ENCODE measurements at places on chromosomes 1 and 21.

GRCh38 chr1:92679980-92680379 lies 104.9 kb downstream of the EVI5 start:
- H3K4me1 ChIP-seq, result no peaks in the 10 kb centered on the region
- DNase-seq, result no peak
- peaks cover 58% of the 10 kb centered on the region for H3K36me3 ChIP-seq
- no peaks in the 10 kb centered on the region for H3K27me3 ChIP-seq
- no peak overlapping the region for H3K27ac ChIP-seq
- no peak overlapping the region for H3K4me3 ChIP-seq

DNA sequence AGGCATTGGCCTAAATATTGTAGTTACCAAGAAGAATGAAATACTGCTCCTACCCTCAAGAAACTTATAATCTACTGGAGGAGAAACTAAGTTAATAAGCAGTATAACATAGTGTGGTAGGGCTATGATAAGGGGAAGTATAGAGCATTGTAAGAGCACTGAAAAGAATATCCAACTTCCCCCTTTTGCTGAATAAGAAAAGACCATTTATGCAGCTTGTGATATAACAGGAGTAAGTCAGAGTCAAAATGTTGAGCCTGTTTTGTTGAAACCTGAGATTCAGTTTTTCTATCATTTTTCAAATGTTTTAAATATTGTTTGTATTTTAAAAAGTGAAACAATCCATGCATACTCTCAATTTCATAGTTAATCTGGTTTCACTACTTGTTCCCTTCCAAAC lies 48.3 kb upstream of the FCRL4 start:
- DNase-seq, result no peak
- H3K36me3 ChIP-seq, result no peaks in the 10 kb centered on the region
- H3K4me1 ChIP-seq, result no peaks in the 10 kb centered on the region
- H3K27me3 ChIP-seq, result no peaks in the 10 kb centered on the region
- H3K27ac ChIP-seq, result no peak overlapping the region
- no peak overlapping the region for H3K4me3 ChIP-seq

DNA sequence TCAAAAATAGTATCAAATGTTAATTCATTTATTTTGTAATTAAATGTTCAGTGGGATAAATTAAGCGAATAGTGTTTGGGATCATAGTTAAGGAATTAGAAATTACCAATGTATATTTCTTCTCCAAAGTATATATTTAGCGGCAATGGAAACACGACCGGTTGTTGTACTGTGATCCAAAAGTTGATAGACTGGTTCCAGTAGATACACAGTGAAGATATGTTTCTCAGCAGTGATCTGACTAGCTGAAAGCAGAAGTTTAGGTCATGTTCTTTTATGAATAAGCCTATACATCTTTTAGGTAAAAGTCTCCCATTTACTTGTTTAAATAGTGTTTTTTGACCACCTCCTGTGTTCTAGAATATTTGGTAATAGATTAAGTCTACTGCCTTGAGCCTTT lies 8.8 kb downstream of the USP16 start:
- no peak overlapping the region for H3K27ac ChIP-seq
- H3K4me1 ChIP-seq, result no peaks in the 10 kb centered on the region
- no peak overlapping the region for H3K4me3 ChIP-seq
- H3K36me3 ChIP-seq, result peaks cover 100% of the 10 kb centered on the region

GRCh38 chr1:33649759-33650158 lies 177.3 kb downstream of the ZSCAN20 start:
- no peak overlapping the region for H3K4me3 ChIP-seq
- no peaks in the 10 kb centered on the region for H3K27me3 ChIP-seq
- H3K36me3 ChIP-seq, result no peaks in the 10 kb centered on the region
- no peaks in the 10 kb centered on the region for H3K4me1 ChIP-seq

GRCh38 chr1:10968411-10968826 lies 44.0 kb upstream of the TARDBP start:
- H3K4me1 ChIP-seq, result peaks cover 4% of the 10 kb centered on the region
- no peaks in the 10 kb centered on the region for H3K27me3 ChIP-seq
- H3K27ac ChIP-seq, result no peak overlapping the region
- H3K4me3 ChIP-seq, result peak overlapping the region; percentile 32

DNA sequence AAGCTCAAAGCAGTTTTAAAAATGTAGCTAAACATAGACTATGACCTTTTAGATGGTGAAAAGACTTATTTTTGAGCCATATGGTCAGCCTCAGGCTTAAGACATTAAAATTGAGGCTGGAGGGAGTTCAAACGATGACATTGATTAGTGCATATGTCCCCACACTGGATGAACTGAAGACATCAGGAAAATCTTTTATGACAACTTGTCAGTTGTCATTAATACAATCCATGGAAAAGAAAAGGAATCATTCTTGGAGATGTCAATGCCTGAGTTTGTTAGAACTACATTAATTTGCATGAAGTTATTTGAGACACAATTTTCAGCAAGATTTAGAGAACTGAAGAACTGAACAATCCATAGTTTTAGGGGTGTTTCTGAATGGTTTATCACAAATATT lies 349.9 kb downstream of the COL11A1 start:
- DNase-seq, result no peak
- H3K27me3 ChIP-seq, result no peaks in the 10 kb centered on the region
- no peak overlapping the region for H3K4me3 ChIP-seq
- H3K27ac ChIP-seq, result no peak overlapping the region
- no peaks in the 10 kb centered on the region for H3K36me3 ChIP-seq

DNA sequence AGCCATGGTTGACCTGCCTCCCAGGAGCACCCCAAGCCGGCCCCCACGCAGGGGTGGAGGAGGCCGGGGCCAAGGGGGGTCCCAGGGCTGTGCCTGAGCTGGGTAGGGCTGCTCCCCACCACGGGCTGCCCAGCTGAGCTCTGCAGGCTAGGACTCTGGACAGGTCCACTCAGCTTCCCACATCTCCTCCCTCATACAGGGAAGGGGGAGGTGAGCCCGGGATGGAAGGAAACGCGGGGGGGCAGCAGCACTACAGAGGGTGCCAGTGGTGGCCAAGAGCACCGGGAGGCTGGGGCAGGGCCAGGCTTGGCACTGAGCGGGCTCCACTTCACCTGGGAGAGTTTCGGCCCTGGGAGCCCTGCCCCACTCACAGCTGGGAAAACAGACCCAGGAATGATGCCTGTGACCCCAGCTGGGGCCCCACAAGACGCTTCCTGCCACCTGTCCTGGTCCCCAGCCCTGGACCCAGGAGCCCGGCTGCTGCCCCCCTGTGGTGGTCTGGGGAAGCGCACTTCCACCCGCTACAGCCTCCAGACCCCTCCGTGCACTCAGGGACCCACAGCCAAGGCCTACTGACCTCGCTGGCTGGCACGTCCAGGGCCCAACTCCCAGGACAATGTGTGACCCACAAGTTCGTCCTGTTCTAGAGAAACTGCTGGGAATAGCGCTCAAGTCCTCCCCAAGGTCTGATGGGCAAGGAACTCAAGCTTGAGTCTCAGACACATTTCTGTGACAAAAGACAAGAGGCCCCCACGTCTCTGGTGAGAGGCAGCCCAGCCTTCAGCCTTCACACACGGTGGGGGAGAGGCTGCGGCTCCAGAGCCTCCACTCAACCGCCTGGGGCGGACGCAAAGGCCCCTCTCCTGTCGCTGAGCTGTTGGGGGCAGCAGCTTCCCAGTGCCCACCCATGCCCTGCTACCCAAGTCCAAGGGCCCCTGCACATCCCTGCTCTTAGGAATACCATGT lies 3.0 kb downstream of the AURKAIP1 start:
- H3K4me1 ChIP-seq, result peaks cover 15% of the 10 kb centered on the region
- H3K36me3 ChIP-seq, result peaks cover 7% of the 10 kb centered on the region
- DNase-seq, result peak; percentile 69
- H3K4me3 ChIP-seq, result no peak overlapping the region

GRCh38 chr21:35349376-35350080 lies 300.4 kb upstream of the RUNX1 start:
- H3K27ac ChIP-seq, result no peak overlapping the region
- no peak overlapping the region for H3K4me3 ChIP-seq
- no peaks in the 10 kb centered on the region for H3K27me3 ChIP-seq
- H3K36me3 ChIP-seq, result no peaks in the 10 kb centered on the region
- DNase-seq, result no peak

DNA sequence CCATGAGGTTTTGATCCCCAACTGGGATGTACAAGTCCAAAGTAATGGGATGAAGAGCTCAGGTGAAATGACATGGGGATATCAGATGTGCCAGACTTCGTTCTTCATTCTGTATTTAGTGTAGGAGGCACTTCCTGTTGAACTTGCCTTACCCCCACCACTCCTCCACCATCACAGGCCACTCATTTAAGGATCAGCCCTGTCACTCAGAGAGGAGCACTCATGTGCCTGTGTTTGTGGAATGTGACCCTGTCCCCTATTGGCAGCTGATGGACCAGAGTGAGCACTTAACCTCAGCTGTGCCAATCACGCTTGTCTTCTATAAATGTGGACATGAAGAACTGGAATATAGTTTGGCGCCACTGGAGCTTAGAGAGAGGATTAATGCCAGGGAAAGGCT lies 91.4 kb upstream of the CTTNBP2NL start:
- no peak overlapping the region for H3K4me3 ChIP-seq
- no peak overlapping the region for H3K27ac ChIP-seq
- H3K4me1 ChIP-seq, result no peaks in the 10 kb centered on the region
- H3K36me3 ChIP-seq, result no peaks in the 10 kb centered on the region
- no peaks in the 10 kb centered on the region for H3K27me3 ChIP-seq

GRCh38 chr1:99546432-99547416 lies 99.2 kb upstream of the PALMD start:
- no peaks in the 10 kb centered on the region for H3K36me3 ChIP-seq
- no peak overlapping the region for H3K4me3 ChIP-seq
- H3K27me3 ChIP-seq, result no peaks in the 10 kb centered on the region

GRCh38 chr1:55473661-55474060 lies 258.5 kb upstream of the USP24 start:
- no peaks in the 10 kb centered on the region for H3K27me3 ChIP-seq
- no peak overlapping the region for H3K27ac ChIP-seq
- no peaks in the 10 kb centered on the region for H3K4me1 ChIP-seq

- no peaks in the 10 kb centered on the region for H3K36me3 ChIP-seq
- no peaks in the 10 kb centered on the region for H3K4me1 ChIP-seq
- H3K4me3 ChIP-seq, result no peak overlapping the region
- DNase-seq, result no peak
- H3K27me3 ChIP-seq, result peaks cover 9% of the 10 kb centered on the region
These were observed 12.4 kb upstream of the TCHH start for GRCh38 chr1:152127673-152128072.

DNA sequence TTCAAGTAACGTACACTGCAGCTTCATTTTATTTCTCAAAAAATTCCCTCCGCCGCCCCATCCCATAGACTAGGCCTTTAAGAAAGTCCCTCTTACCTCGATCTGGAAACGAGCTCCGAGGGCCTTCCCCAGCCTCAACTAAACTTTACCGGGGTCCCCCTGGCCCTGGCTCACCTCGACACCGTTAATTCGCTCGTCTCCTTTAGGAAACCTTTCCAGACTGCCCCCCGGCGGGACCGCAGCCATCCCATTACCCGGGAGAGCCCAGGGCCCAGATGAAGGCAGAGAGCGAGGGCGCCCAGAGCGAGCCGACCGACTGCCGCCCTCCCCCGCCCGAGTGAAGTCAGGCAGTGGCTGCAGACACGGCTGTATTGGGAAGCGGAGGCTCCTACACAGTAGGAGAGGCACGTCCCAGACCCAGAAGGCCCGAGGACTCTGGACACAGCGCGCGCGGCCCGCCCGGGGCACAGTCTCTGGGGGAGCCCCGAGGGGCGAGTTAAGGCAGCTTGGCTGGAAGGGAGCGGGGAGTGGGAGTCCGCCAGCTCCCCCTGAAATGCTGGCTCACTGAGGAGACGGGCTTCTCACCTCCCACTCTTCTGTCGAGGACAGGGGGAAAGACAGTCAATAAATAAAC lies 14.6 kb downstream of the SEMA6C start:
- H3K27ac ChIP-seq, result no peak overlapping the region
- H3K4me1 ChIP-seq, result no peaks in the 10 kb centered on the region
- no peaks in the 10 kb centered on the region for H3K27me3 ChIP-seq

GRCh38 chr1:68230484-68230802 lies 1.9 kb downstream of the WLS start:
- H3K27me3 ChIP-seq, result peaks cover 13% of the 10 kb centered on the region
- peak overlapping the region; percentile 80 for H3K4me3 ChIP-seq
- no peaks in the 10 kb centered on the region for H3K36me3 ChIP-seq
- DNase-seq, result no peak
- peaks cover 12% of the 10 kb centered on the region for H3K4me1 ChIP-seq
- peak overlapping the region; percentile 87 for H3K27ac ChIP-seq

- no peaks in the 10 kb centered on the region for H3K4me1 ChIP-seq
- H3K27me3 ChIP-seq, result no peaks in the 10 kb centered on the region
- no peak for DNase-seq
- no peaks in the 10 kb centered on the region for H3K36me3 ChIP-seq
- no peak overlapping the region for H3K4me3 ChIP-seq
These were observed 481.3 kb downstream of the CAMTA1 start for GRCh38 chr1:7266561-7266960.

DNA sequence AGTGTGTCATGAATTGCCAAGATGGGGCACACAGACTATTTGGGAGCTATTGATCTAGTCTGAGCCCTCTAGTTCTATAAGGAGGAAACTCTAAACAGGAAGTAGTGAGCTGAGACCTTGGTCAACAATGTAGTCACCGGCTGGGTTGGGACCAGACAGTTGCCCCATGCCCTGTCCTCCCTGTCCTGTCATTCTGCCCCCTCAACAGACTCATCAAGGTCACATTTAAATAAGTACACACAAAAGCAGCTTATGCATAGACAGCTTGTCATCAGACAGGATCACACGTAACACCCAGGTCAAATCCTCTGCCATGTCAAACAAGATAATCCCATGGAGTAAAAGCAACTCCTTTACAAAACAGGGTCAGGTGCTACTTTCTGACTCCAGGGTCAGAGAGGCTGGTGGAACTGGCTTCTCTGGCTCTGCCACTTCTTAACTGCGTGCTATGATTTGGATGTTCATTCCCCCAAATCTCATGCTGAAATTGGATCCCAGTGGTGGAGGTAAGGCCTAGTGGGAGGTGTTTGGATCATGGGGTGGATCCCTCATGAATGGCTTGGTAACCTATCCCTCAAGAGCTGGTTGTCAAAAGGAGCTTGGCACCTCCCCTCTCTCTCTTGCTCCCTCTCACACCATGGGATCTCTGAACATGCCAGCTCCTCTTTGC lies 128.9 kb downstream of the HIVEP3 start:
- H3K27ac ChIP-seq, result no peak overlapping the region
- no peaks in the 10 kb centered on the region for H3K27me3 ChIP-seq
- H3K36me3 ChIP-seq, result no peaks in the 10 kb centered on the region
- no peak for DNase-seq
- peaks cover 35% of the 10 kb centered on the region for H3K4me1 ChIP-seq
- H3K4me3 ChIP-seq, result no peak overlapping the region

GRCh38 chr21:30104241-30104640 lies 62.4 kb downstream of the CLDN17 start:
- H3K27ac ChIP-seq, result no peak overlapping the region
- H3K4me3 ChIP-seq, result no peak overlapping the region
- H3K36me3 ChIP-seq, result no peaks in the 10 kb centered on the region
- no peak for DNase-seq
- H3K4me1 ChIP-seq, result no peaks in the 10 kb centered on the region

GRCh38 chr1:912740-913301 lies 10.9 kb upstream of the SAMD11 start:
- no peaks in the 10 kb centered on the region for H3K36me3 ChIP-seq
- DNase-seq, result peak; percentile 18
- no peak overlapping the region for H3K4me3 ChIP-seq
- H3K27ac ChIP-seq, result no peak overlapping the region

All from heart left ventricle (tissue), 16 donors.